ENCODE measurements at places on chromosomes 7 and 10. TPM values are rescaled to one million over a fixed set of nuclear protein-coding genes. Genes with fewer than 3 reads are reported as not detected.

Gene OR2A1
- 0.25 TPM for total RNA-seq

Gene ANKRD1
- total RNA-seq = not detected

Gene SYNPO2L
- 0.49 TPM for total RNA-seq

Gene LRRC4
- 6.1 TPM for total RNA-seq

- no peak for DNase-seq
Observed at GRCh38 chr7:17996442-17997223, 31.0 kb downstream of the PRPS1L1 start.

DNA sequence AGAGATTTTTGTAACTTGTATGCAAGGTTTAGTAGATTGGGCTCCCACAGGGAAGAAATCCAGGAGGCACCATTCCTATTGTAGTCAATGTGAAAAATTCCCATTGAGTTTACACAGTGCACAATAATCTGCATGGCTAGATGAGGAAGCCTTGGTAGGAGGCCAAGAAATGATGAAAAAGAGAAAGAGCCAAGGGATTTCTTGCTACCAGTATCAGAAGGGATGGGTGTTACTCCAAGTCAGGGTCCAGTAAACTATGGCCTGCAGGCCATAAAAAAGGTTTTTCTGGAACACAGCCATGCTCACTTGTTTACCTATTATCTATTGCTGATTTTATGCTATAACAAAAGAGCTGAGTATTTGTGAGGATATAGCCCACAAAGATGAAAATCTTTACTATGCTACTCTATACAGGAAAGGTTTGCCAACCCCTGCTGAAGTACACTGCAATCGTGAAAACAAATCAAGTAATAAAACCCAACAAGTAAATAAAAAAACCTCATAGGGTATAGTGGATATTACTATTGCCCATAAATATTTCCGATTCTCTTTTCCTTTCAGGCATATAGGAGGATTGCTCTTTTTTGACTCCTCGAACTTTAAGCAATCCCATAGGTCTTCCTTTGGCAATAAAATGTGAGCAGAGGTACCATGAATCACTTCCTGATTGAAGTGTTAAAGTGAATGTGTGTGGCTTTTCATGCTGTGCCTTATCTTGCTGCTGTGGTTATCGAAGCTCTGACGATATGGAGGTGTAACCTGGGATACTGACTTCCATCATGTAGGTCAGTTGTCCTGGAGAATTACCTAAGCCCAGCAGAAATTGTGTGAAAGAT lies 256.3 kb upstream of the MAGI2 start:
- no peak for DNase-seq

GRCh38 chr7:53383131-53383530 lies 347.7 kb downstream of the POM121L12 start:
- no peak for DNase-seq

- DNase-seq = no peak
Observed at GRCh38 chr7:6558837-6559236, 7.6 kb upstream of the GRID2IP start.

DNA sequence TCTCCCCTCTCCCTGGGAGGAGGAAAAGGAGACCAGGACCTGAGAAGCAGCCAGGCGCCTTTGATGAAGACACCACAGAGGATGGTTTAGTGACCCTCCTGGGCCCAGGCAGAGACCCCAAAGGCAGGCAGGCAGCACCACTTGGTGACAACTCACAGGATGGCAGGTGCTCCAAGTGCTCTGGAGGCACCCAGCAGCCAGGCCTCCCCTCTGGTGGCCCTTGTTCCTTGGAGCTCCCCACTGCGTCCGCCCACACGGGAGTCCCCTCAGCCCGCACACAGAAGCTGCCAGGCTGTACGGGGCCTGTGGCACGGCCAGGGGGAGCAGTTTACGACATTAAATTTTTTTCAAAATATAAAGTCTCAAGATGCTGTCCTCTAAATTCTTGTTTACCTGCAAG lies 607.1 kb upstream of the FOXK1 start:
- no peak for DNase-seq

DNA sequence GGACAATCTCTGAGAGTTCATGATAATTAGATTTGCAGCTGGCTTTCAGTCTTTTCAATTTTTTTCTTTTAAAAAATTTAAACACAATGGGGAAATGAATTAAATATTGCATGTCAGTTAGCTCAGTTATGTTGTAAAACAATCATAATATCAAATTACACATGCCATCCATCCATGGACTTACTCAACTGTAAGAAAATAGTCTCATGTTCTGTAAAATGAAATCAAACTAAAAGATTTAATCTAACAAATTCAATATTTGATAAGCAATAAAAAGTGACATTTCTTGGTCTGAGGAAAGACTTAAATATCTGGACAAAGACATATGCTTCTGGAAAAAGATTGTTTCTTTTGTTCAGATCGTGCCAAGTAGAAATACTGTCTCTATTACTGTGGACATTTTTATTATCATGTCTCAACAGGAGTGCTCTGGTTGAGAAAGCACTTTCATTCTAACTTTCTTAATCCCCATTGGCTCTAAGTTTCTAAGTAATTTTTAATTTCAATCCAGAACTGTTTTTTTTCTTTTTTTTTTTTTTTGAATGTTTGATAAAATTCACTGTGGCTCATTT lies 179.2 kb upstream of the FAM3C start:
- DNase-seq = no peak

- no peak for DNase-seq
Observed at GRCh38 chr10:120345186-120345585, 111.8 kb upstream of the PLPP4 start.

DNA sequence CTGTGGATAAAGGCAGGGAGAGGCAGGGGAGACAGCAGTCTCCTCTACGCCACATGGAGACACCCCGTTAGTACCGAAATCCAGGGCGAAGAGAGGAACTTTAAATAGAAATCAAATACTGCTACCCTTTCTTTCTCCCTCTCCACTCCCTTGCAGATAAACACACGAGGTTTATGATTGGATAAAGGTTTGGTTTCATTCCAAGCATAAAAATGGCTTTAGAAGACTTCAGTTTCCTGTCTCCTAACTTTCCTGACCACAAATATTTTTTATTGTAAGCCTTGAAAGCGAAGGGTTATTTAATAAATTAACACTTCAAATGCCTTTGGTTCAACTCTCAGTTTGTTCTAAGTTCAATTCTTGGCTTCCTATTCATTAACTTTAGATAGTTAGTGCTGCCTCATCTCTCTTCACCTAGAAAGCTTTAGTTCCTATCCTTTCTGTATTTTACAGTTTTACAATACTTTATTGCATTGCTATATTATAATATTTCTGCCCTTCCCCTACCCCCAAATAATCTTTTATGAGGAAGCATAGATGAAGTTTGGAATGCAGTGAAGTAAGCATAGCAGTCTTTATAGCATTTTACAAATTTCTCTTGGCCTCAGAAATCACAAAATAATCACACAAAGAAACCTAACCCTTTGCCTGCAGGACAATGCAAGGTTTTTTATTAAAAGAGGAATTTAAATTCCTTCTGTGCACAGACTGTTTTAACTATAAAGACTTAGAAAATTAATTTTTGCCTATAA lies 31.5 kb upstream of the ARID5B start:
- DNase-seq = no peak

- DNase-seq = no peak
Observed at GRCh38 chr10:91901784-91902677, 7.3 kb downstream of the FGFBP3 start.

DNA sequence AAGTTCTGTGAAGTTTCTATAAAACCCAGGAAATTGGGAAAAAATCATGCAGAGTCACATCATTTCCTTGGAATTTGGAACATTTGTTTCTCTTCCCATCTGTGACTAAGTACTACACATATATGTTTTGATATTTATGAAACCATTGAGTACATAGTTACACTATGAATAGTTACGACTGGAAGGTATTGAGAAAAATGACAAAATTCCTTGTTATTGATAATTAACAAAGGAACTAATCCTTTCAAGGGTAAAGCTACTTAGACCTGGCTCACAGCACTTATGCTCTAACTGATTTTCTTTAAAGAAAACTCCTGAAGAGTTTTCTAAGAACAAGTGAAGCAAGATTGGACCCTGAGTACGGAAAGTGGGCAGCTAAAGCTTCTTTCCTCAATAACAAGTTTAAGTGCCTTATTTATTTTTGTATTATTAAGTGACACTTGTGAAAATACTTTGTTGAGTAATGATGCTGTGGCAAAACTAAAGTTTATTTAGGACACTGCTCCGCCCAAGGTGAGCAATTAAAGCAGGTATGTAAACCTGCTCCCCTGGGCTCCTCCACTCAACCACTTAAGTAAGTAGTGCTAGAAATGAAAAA lies 12.0 kb upstream of the GLCCI1 start:
- no peak for DNase-seq

GRCh38 chr10:125125951-125126735 lies 34.2 kb downstream of the CTBP2 start:
- no peak for DNase-seq

DNA sequence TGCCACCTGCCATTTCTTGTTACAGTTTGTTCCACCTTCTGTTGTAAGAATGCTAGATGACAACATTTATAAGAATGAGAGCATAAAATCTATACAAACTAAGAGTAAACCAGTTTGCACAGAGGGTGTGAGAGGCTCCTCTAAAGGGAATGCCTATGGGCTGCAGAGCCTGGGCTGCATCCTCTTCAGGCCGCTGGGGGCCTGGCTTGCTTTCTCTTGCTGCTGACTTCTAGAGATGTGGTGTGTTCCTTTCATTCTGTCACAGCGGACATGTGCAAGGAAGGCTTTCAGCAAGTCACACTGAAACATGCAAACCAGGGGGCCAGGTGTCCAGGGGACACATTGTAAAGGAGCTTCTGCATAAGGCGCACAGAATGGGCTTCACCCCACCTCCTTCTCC lies 7.1 kb upstream of the ATP6V1F start:
- no peak for DNase-seq

GRCh38 chr7:73521636-73522104 lies 423 bp downstream of the BAZ1B start:
- no peak for DNase-seq

DNA sequence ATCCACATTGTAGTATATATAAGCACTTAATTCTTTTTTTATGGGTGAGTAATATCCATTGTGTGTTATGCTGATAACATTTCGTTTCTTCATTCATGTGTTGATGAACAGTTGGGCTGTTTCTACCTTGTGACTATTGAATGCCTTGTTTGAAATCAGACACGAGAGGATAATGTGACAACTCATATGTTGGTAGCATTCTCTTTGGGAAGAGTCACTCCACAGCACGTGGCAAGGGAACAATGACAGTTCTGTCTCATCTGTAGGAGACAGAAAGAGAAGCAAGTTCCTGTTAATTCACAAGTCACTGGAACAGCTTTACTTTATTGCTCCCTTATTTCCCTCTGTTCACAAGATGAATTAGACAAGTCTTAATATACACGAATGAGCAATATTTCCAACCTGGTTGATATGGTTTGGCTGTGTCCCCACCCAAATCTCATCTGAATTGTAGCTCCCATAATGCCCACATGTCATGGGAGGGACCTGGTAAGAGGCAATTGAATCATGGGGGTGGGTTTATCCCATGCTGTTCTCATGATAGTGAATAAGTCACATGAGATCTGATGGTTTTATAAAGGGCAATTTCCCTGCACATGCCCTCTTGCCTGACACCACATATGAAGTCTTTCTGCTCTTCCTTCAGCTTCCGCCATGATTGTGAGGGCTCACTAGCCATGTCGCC lies 125.3 kb downstream of the SEC23IP start:
- DNase-seq = no peak
